ENCODE measurements at places on chromosomes 3 and 15. TPM values are rescaled to one million over a fixed set of nuclear protein-coding genes. Genes with fewer than 3 reads are reported as not detected.

TMEM266 gene
- 0.66 TPM for total RNA-seq

TNNC1 gene
- total RNA-seq, result 0.41 TPM

TMC3 gene
- total RNA-seq, result not detected

CEMIP gene
- 0.44 TPM for total RNA-seq

- DNase-seq, result no peak
Measured at GRCh38 chr15:40470423-40471104, at the start of gene CHST14. CHST14 (plus strand) TSS chr15:40470984; CDS start chr15:40471214, 230 bp downstream.

DNA sequence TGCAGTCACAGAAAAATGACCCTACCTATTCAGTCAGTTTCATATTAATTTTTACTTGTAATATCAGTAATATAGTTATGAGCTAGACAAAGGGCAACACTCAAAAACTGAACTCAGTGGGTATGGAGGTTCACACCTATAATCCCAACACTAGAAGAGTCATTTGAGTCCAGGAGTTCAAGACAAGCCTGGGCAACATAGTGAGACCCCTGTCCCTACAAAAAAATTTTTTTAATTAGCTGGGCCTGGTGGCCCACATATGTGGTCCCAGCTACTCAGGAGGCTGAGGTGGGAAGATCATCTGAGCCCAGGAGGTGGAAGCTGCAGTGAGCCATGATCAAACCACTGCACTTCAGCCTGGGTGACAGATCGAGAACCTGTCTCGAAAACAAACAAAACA lies 3.1 kb downstream of the TMF1 start:
- no peak for DNase-seq

- DNase-seq, result no peak
Measured at GRCh38 chr3:178583963-178584575, 47.8 kb downstream of the KCNMB2 start.

GRCh38 chr15:63595688-63596087 lies 1.5 kb upstream of the FBXL22 start:
- no peak for DNase-seq

GRCh38 chr15:67048281-67049279 lies 16.8 kb upstream of the SMAD3 start:
- no peak for DNase-seq

GRCh38 chr3:154122552-154122911 lies 1.3 kb downstream of the ARHGEF26 start:
- no peak for DNase-seq

GRCh38 chr3:16467393-16467792 lies 46.1 kb downstream of the RFTN1 start:
- DNase-seq, result peak; percentile 28

DNA sequence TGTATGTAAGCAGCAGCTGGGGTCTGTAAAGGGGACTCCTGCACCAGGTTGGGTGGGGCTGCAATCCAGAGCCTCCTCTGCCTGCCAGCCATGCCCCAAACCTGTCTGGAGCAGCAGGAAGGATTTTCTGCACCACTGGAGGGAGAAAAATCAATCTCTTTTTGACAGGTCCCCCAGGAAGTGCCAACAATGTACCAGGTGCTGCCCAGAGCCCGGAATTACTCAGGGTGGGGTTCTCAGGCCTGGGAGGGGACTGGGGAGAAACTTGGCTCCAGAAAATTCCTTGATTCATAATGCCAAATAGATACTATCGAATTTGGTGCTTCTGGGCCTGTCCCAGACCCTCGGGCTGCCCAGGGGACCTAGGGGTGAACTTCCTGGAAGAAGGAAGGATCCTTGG lies 52.6 kb downstream of the WNT7A start:
- DNase-seq, result no peak

GRCh38 chr3:101466465-101467309 lies 46.3 kb downstream of the SENP7 start:
- no peak for DNase-seq

DNA sequence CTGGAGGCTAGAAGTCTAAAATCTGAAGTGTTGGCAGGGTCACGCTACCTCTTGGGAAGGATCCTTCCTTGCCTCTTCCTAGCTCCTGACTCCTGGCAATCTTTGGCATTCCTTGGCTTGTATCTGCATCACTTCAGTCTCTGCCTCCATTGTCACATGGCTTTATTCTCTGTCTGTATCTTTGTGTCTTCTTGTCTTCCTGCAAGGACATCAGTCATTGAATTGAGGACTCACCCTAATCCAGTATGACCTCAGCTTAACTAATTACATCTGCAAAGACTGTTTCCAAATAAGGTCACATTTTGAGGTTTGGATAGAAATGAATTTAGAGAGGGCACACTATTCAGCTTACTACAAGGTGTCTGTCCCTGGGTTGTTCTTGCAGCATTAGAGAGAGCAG lies 31.1 kb upstream of the UTS2B start:
- no peak for DNase-seq

- DNase-seq, result no peak
Measured at GRCh38 chr3:53255423-53255774, 423 bp downstream of the TKT start.

- no peak for DNase-seq
Measured at GRCh38 chr3:150412561-150413231, 4.6 kb downstream of the TSC22D2 start.

DNA sequence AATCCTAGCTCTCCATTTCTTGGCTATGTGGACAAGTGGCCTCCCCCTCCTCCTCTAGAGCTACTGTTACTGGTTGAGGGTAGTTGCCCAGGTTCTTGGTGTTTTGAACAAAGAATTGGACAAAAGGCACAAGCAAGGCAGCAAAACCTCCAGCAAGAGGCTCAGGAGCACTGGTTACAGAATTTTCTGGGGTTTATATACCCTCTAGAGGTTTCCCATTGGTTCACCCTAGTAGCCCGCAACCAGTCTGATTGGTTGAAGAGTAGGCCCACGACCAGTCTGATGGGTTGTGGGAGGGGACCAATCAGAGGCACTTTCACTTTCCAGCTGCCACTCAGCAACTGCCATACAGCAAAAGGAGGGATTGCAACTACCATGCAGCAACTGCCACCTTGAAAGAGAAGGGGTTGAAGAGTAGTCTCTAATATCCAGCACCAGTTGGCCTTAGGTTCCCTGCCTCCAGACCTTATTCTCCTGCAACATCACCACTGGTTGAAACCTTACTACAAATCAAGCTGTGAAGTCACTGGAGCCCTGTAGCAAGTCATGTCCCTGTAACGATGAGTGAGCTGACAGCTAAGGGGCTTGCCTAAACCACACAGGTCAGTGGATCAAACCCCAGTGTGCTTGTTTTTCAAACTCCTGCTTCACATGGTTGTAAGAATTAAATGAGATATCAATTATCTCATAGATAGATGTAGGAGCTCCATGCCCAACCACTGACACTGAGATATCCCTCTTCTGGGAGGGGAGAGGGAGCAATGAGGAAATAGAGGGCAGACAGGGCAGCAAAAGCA lies 2.9 kb upstream of the C15orf39 start:
- peak; percentile 73 for DNase-seq
